Osteoblast (primary cell): ENCODE measurements at places on chromosomes 1 and 21. TPM values are rescaled to one million over a fixed set of nuclear protein-coding genes. Genes with fewer than 3 reads are reported as not detected.

The CRYBG2 gene
- not detected in 2 replicates for total RNA-seq

The TMCO1 gene
- total RNA-seq, result 86.0 and 87.6 TPM in 2 replicates

The FMO5 gene
- total RNA-seq, result 2.7 and 3.6 TPM in 2 replicates

The TDRD5 gene
- total RNA-seq, result not detected in 2 replicates

The KIF21B gene
- total RNA-seq, result under 0.01 TPM in 2 replicates

The FOXD2 gene
- 0.59 and 0.72 TPM in 2 replicates for total RNA-seq

DNA sequence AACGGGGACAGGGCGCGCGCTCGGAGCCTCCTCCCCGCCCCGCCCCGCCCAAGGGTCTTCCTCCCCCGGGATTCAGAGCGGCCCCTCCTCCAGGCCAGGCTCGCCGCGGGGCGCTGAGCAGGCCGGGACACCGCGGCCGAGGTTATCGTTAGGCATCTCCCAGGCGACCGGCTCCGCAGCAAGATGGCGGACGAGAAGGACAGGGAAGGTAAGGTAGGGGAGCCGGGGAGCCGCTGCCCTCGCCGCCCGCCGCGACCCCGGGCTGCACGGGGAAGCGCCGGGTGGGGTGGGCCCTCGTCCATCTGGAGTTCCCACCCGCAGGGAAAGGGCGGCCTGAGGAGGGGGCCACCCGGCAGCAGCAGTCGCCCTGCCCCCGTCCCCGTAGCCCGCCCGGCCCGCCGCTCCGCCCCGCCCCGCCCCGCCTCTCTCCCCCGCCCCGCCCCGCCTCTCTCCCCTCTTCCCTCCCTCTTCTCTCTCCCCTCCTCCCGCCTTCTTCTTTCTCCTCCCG, 105.9 kb upstream of the HNRNPU start:
- peak; percentile 79 for DNase-seq

DNA sequence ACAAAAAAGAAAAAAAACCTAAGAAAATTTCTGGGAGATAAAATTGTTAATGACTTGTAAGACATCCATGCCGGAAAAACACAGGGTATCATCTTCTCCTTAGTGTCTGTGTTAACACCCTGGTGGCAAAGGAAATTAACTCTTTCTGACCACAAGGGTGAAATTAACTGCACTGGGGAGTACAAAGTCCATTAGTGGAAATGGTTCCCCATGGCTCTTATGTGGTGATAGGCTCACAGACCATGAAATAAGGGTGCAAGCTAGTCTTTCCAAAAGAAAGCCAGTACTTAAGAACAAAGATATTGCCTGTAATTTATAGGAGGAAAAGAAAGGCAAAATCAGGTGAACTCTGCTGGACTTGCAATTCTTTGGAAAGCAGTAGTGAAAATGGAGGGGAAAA, 185.4 kb downstream of the LRRIQ3 start:
- DNase-seq, result no peak

DNA sequence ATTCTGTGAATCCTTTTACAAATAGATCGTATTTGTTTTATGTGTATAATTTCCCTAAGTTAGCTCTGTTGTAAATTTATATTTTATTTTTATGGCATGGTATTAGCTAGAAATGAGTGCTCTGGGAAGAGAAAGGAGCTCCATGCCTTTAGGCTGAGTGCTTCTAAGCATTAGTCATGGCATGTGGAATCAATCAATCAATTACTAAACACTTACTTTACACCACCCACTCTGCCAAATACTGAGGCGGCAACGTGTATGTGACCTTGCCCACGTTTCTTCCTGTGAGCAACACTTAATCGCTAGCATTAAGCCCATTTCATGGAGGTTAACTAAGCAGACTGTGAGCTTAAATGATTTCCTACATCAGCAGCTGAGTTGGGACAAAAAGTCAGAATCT, 7.2 kb upstream of the BECN2 start:
- no peak for DNase-seq

- DNase-seq, result no peak
These were observed 3.0 kb upstream of the SLC44A5 start for GRCh38 chr1:75613916-75614315.

- DNase-seq, result no peak
These were observed 6.0 kb downstream of the CCDC24 start for GRCh38 chr1:43997295-43997999.

DNA sequence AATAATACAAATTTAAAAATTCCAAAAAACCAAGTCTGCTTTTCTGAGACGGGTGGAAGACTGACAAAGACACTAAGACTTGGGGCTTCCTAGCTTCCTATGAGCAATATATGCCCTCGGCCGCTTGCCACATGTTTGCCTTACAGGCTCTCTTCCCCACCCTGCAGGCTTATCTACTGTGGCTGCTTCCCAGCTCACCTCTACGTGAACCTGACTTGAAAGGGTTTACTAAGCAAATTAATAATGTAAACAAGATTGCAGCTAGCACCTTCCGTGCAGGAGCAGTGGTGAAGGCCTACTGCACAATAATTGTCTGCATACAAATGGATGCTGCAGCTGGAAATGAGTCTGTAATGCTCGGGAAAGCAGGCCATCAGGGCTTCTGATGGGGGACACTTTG, 152.9 kb upstream of the DAB1 start:
- peak; percentile 31 for DNase-seq

DNA sequence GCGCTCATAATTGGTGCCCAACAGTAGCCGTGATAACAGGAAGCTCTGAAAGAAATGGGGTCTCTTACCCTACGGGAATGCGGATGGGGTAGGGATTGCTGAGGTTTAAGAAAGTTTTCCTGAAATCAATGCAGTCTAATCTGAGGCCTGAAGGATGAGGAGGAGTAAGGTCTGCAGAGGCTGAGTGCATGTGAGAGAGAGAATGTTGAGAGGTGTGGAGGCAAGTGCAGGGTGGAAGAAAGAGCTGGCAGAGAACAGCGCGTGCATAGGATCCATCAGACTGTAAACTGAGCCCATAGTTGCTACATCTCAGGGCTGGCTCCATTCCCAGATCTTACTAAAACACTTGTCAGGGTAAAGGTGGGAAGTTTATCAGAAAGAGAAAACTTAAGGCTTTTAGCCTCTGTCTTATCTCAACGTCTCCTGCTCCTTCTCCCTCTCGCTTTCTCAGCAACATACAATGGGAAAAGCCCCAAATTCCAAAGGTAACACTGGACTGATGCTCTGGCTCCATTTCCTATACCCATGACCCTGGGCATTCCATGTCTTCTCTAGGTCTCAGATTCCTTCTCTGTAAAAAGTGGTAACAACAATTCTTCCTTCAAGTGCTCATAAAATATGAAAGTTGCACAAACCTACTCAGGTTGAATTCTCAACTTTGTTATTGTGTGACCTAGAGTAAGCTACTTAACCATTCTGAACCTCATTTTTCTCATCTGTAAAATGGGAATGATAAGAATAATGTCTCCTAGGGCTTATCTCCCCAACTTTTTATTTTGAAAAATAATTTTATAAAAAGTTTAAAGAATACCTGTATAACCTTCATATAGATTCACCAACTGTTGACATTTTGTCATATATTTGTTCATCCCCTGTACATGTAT, 75.2 kb downstream of the SH3GLB1 start:
- DNase-seq, result no peak

- peak; percentile 53 for DNase-seq
These were observed 35.0 kb downstream of the MTOR start for GRCh38 chr1:11227106-11228077.

GRCh38 chr1:234692966-234693580, 83.1 kb upstream of the IRF2BP2 start:
- DNase-seq, result no peak

DNA sequence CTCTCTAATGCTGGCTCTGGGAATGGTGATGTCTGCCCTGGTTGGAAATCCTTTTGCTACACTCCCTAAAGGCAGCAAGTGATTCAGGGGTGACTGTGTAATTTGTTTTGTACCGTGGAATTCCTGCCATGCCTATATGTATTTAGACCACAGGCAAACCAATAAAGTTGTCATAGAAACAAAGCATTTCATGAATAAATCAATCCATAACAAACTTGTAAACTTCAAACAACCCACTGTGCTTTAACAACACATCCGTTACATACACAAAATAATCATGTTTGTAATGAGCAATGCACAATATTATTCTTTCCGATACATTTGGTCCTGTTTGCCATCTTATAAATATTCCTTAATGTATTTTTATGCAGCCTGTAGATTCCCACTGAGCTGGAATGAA, 330.3 kb upstream of the SNX7 start:
- DNase-seq, result no peak

DNA sequence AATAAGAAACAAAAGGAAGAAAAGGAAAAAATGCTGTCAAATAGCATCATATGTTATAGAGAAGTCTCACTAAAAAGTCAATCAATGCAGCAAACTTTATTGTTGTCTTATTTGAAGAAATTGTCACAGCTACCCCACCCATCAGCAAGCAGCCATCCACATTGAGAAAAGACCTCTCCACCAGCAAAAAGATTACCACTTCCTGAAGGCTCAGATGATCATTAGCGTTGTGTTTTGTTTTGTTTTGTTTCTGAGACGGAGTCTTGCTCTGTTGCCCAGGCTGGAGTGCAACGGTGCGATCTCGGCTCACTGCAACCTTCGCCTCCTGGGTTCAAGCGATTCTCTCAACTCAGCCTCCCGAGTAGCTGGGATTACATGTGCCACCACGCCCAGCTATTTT, 29.0 kb downstream of the ATP2B4 start:
- DNase-seq, result no peak

DNA sequence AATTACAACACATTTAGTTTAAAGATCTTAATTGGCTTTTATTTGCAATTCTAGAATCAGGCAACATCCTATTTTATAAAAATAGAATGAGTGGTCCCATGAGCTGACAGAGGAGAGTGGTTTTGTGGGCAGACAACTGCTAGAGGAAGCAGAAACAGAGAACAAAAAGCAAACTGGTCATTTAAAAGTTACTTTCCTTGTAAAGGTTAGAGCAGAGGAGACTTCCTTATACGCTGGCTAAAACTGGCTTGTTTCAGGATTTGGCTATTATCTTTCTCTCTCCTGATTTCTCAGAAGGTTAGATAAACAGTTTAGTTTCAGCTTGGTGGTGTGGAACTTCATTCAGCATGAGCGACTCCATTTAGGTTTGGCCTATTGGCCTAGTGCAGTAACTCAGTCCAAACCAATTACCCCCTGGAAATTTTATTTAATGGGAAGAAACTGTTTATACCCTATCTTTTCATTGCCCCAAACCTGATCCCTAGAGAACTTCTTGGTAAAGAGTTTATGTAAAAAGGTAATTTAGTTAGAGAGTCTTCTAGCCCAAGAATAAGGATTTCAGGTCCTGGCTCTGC, 32.2 kb upstream of the IL20 start:
- DNase-seq, result no peak

DNA sequence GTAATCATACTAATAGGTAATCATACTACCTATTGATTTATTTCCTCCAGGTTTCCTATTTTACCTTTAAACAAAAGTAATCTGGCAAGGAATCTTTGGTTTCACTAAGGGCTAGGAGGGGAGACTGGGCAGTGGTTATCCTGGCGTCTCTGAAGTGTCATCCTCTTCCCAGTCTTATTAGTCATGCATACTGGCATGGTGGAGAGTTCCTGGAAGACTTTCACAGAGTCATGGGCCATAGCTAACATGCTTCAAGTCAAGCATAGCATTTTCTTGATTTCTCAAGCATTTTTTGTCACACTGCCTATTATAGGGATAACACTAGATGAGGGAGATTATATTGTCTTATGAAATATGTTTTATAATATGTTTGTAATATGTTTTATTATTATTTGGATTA, 64.0 kb upstream of the ASB17 start:
- peak; percentile 43 for DNase-seq

DNA sequence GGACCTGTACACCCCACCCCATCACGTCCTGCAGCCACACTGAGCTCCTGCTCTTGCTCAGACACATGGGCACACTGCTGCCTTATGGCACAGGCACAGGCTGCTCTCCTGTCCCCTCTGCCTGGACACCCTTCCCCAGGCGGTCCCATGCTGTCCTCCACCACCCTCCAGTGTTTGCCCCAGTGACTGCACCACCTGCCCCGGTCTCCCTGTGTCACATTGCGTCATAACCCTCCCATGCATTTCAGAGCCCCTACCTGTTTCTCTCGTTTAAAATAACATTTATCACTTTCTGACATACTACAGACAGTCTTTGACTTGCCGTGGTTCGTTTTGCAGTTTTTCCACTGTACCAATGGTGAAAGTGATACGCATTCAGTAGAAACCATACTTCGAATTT, 159.2 kb downstream of the CAMTA1 start:
- no peak for DNase-seq

- DNase-seq, result no peak
These were observed 158.1 kb upstream of the C1orf174 start for GRCh38 chr1:4058122-4058521.

DNA sequence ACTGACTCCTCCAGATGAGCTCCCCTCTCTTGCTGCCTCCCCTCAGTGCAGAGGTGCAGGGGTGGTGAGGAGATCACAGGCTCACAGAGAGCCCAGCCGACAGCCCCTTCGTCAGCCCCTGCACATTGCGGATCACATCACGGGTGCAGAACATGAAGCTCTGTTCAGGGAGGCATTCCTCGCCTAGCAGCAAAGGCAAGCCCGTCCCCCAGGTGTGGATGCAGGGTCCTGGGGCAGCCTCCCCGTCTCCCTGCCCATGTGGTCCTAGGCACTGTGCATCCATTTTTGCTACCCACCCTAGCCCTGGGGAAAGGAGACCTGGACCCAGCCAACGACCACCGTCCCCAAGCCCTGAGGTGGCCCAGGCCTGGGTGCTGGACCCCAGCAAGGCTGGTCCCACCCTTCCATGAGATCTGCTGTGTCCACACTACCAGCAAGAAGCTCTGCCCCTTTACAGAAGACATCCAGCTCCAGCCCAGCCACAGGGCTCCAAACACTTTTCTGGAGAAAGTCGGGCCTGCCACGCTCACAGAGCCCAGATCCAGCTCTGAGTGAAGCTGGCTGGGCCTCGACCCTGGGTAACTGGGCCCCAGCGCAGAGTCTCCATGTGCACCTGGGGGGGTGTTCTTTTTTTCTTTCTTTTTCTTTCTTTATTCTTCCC, 248.7 kb downstream of the NPHP4 start:
- peak; percentile 74 for DNase-seq

- peak; percentile 69 for DNase-seq
These were observed 1.1 kb upstream of the CACYBP start for GRCh38 chr1:174998569-174999215.

GRCh38 chr1:37797750-37798345, 4.2 kb downstream of the MANEAL start:
- DNase-seq, result peak; percentile 94

DNA sequence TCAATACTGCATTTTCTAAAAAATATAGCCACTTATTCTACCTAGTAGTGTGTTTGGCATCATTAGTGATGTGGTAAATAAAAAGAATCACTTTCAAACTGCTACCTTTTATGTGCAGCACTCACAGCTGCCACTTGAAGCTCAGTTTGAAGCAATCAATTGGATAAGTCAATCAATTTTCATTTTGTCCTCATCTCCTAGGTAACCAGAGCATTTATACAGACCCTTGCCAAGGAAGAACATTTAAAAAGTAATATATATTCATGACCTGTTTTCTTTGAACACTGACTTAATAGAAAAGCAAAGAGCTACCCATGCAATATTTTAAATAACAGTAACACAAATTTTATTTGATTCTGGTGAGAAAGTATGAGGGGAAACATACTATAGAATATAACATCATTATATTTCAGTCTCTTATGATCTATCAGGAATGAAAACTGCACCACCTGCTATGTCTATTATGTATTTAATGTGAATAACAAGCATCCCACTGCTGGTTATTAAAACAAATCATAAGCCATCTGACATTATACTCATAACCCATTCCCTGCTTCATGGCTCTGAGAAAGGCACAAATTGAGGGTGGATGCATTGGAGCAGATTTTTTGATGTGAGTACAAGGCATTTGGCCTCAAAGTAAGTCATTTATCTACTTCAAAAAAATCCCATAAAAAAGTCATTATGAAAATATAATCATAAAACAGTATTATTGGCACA, 168.4 kb upstream of the C21orf91 start:
- DNase-seq, result no peak
